ENCODE measurements at places on chromosomes 11 and 22.

DNA sequence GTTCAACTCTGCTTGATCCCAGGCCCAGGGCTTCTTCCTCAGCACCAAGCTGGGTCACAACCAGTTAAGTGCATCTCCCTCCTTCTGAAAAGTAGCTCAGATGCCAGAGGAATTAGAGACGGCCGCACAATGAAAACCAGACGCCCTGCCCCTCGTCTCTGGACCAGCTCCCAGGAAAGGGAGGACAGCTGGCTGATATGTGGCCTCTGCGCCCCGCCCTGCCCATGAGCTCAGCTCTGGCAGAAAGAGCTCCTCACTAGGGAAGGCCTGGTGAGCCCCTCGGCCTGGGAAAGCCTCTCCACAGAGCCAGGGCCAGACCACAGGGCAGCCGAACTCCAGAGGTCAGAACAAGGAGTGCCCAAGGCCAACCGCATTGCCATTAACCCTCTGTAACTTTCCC lies 18.1 kb upstream of the SCGB1A1 start:
- no peak for DNase-seq

DNA sequence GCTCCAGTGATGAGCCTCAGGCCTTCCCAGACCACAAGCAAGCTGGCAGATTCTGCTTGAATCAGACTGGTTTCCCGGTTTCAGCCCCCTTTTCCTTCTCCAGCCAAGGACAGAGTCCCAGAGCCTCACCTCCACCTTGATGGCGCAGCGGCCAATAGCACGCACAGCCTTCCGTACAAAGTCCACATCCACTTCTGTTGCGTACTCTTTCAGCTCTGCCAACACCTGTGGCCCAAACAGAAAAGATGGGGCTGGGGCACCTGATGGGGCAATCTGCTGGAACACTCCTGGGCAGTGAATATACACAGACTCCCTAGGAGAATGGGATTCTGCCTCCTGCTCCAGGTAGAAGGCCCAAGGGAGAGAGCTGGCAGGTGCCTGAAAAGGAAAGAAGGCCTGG lies 35.5 kb upstream of the RASL10A start:
- DNase-seq = no peak

DNA sequence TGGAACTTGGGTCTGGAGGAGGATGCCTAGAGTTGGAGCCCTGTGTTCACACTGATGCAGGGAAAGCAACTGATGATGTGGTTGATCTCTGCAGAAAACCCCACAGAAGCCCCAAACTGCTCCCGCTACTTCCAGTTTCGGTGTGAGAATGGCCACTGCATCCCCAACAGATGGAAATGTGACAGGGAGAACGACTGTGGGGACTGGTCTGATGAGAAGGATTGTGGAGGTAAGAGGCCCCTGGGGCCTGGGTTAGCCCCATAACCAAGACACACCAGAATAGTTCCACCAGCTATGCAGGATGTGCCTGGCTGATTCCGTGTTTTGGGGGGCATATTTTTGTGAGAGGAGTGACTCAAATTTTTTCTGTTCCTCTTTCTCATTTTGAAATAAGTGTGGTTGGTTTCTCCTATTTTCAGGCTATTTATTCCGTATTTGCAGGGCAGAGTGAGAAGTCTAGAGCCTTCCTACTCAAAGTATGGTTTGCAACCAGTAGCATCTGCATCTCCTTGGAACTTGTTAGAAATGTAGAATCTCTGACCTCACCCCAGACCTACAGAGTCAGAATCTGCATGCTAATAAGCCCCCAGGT lies 137.3 kb upstream of the SORL1-AS1 start:
- DNase-seq = no peak

DNA sequence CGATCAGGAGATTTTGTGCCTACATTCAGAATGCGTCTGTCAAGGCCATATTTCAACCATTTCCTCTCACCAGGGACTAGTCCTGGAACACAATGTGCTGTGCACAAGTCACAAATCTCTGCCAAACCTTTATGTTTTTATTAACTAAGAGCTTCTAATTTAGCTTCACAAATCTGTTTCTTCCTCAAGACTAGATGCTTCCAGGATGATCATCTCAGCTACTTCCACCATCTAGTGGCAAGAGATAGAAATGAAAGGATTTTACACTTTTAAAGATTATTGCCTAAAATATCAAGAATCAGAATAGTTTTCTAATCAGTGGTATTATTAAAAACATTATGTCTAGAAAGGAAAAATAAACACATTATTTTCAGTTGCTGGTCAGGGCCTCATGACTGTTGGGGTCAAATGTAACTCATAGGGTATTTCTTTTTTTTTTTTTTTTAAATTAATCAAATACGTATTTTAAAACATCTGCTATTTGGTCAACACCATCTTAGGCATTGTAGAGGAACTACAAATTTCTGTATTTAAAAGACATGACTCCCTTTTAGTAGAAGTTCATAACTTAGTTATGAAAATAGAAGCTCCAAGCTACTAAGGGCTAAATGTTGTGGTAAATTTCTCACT lies 1102.6 kb downstream of the DLG2 start:
- DNase-seq = no peak

DNA sequence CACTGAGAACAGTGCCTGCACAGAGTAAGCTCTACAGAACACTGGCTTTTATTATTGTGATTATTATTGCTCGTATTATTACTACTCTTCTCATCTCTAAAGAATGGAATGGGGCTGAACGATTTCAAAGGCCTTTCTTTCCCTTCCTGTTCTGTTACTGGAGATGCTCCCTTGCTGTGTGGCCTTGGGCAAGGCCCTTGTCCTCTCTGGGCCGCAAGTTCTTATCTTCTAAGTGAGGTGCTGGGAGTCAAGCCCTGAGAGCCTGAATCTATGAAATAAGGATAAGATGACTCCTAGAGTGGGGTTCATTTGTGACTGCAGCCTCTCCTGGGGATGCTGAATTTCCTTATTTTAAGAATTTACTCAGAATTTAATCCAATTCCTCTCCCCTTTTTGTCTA lies 113.5 kb downstream of the FBXO7 start:
- DNase-seq = no peak

DNA sequence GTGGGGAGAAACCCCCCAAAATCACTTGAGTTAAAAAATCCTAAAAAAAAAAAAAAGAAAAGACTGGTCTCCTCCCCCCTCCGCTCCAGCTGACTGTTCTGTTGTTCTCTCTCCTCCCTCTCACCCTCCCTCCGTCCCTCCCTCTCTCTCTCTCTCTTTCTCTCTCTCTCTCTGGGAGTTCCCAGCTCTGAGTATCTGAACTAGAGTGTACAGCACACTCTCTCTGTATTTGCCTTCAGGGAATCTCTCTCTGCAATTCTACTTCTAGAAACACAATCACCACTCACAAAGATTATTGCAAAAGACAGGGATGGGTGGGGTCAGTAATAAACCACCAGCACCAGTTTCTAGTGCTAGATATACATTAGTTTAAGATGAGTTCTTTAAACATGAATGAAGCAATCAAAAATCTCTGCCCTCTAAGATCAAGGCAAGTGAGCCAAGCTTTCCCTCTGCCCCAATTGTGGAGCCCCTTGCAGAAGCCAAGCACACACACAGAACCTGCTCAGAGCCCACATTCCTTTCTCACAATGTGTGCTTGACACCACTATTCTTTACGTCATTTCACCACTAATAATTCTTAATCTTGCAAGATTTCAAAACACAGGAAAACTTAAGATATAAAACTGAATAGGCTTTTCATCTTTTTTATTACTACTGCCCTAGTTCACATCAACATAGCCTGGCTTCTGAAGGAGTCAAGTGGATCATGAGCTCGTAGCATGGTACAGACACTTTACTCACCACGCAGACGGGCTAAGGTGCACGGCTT lies 133.5 kb downstream of the RBFOX2 start:
- DNase-seq = no peak

- peak; percentile 74 for DNase-seq
These were observed 55.3 kb upstream of the CCDC188 start for GRCh38 chr22:20205964-20206708.

DNA sequence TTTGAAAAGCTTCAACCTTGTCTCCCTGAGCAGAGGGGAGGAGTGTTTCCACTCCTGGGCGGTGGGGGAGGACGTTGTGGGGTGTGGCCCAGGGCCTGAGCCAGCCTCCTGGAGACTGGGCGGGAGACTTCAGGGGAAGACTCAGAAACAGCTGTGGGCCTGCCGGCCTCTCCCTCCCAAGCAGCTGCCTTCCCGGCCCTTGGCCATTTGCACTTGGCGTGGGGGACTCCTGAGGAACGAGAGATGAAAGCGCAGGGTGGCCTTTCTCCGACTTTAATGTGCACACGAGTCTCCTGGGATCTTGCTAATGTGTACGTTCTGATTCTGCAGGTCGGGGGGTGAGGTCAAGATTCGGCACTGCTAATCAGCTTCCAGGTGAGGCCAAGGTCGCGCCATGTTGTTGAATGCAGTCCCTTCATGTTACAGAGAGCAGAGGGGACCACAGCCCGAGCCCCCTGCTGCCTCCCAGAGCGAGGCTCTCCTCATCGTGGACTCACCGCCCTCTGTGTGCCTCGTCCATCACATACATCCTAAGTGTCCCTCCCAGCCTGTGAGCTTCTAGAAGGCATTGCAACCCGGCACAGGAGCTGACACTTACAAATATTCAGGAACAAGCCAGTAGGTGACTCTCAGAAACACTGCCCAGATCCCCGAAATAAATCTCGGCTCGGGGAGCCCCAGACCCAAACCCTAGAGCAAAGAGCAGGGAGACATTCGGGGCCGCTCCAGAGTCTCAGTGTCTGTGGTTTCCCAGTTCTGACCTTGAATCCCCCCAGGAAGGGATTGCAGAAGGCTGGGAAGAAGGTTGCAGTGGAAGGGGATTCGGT lies 7.7 kb downstream of the LIF start:
- no peak for DNase-seq

DNA sequence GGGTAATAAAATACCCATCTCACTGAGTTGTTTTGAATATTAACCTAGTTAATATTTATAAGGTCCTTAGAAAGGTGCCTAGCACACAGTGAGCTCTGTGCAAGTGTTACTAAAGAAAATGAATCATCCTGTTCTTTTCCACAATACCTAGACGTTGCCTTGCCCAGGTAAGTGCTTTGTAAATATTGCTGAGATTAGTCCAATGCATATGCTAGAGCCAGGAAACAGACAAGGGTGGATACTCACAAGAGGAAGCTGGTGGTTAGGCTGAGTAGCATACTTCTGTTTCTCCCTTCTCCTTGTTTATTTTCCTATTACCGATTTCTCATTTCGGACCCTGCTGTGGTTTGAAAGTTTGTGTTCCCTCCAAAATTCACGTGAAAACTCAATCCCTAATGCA lies 58.1 kb upstream of the BARX2 start:
- no peak for DNase-seq

GRCh38 chr11:76623171-76623883 lies 47.2 kb downstream of the LRRC32 start:
- DNase-seq = no peak

DNA sequence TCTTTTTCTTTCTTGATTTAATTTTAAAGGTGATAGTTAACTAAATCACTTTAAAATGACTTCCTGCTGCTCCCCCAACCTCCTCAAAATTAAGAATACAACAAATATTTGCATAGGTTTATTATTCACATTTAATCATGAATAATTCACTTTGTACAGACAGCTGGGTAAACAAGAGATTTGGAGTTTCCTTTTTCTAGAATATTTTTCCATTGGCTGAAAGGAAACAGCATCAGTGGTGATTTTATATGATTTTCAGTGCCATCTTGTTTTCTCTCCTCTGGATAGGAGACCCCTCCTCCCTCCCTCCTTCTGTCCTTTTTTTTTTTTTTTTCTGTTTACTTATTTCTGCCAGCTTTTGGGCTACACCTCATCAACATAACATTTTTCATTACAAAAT lies 60.5 kb downstream of the LIF start:
- DNase-seq = no peak

- no peak for DNase-seq
These were observed 152.0 kb upstream of the TBCEL start for GRCh38 chr11:120871924-120872323.

- DNase-seq = no peak
These were observed 27.7 kb upstream of the SHANK2 start for GRCh38 chr11:71279916-71280645.

DNA sequence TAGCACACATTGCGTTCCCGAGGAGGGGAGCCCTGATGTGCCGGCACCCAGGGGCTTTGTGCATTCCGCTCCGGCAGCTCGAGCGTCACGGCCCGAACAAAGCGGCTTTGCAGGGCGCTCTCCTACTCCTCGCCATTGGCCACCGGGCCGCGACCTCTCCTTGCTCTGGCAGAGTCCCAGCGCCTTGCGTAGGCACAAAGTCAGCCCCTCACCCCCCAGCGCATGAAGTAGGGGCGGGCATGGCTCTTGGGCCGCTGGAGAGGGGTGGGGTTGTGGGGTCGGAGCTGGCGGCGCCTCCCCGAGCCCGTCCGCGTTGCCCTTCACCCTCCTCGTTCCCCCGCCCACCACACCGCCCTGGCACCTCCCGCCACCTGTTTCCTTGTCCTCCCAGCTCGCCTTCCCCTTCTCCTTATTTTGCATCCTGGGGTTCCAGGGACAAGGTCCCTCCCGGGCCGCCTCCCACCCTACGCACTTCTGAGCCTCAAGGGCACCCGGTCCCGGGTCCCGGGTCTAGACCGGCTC lies 753 bp upstream of the PPARA start:
- DNase-seq = peak; percentile 24

DNA sequence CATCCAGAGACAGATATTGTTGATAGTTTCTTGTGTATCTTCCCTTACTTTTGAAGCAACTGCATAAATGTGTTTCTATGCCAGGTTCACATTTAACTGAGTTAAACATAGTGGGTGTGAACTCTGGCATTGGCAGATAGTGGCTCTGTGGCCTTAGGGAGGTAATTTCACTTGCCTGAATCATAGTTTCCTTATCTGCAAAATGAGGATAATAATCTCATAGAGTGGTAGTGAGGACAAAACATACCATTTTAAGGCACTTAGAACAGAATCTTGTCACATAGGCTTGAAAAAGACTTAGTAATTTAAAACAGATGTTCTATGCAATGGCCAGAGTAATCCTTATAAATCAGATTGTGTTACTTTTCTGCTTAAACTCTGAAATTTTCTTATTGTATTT lies 56.4 kb upstream of the SYN3 start:
- no peak for DNase-seq
